Endodermal cell (in vitro differentiated cells): ENCODE measurements at places on chromosomes 4 and X.

- peaks cover 69% of the 10 kb centered on the region for H3K36me3 ChIP-seq
- no peak overlapping the region for H3K27ac ChIP-seq
- DNase-seq = no peak
Measured at GRCh38 chr4:105433421-105433820, 40.4 kb downstream of the PPA2 start.

DNA sequence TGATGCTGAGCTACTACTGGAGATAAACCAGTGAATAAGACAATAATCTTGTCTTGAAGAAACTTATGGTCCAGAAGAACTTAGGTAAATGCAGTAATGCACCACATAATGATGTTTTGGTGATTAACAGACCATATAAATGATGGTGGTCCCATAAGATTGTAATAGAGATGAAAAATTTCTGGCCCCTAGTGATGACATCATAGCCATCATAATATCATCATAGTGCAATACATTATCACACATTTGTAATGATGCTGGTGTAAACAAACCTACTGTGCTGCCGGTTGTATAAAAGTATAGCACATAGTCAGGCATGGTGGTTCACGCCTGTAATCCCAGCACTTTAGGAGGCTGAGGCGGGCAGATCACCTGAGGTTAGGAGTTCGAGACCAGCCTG is 846.8 kb downstream of the FSTL5 start:
- no peak overlapping the region for H3K4me3 ChIP-seq
- H3K27ac ChIP-seq = no peak overlapping the region
- H3K4me1 ChIP-seq = no peaks in the 10 kb centered on the region
- no peaks in the 10 kb centered on the region for H3K36me3 ChIP-seq
- no peaks in the 10 kb centered on the region for H3K27me3 ChIP-seq

- no peaks in the 10 kb centered on the region for H3K4me1 ChIP-seq
- no peak overlapping the region for H3K4me3 ChIP-seq
- H3K36me3 ChIP-seq = no peaks in the 10 kb centered on the region
Measured at GRCh38 chr4:1469607-1470392, 63.6 kb upstream of the NKX1-1 start.

GRCh38 chr4:147968641-147969040 is 236.8 kb downstream of the ARHGAP10 start:
- no peaks in the 10 kb centered on the region for H3K36me3 ChIP-seq
- H3K27me3 ChIP-seq = no peaks in the 10 kb centered on the region
- DNase-seq = no peak
- H3K4me1 ChIP-seq = no peaks in the 10 kb centered on the region
- no peak overlapping the region for H3K4me3 ChIP-seq
- no peak overlapping the region for H3K27ac ChIP-seq

DNA sequence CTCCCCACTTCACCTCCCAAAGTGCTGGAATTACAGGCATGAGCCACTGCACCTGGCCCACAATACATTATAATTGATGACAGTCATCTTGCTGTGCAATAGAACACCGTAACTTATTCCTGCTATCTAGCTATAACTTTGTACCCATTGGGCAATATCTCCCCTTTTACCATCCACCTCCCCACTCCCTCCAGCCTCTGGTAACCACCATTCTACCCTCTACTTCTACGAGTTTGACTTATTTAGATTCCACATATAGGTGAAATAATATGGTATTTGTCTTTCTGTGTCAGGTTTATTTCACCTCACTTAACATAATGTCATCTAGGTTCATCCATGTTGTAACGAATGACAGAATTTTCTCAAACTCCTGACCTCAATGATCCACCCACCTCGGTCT is 8.2 kb upstream of the TEX11 start:
- DNase-seq = no peak
- H3K27ac ChIP-seq = no peak overlapping the region
- no peaks in the 10 kb centered on the region for H3K4me1 ChIP-seq
- H3K27me3 ChIP-seq = no peaks in the 10 kb centered on the region

DNA sequence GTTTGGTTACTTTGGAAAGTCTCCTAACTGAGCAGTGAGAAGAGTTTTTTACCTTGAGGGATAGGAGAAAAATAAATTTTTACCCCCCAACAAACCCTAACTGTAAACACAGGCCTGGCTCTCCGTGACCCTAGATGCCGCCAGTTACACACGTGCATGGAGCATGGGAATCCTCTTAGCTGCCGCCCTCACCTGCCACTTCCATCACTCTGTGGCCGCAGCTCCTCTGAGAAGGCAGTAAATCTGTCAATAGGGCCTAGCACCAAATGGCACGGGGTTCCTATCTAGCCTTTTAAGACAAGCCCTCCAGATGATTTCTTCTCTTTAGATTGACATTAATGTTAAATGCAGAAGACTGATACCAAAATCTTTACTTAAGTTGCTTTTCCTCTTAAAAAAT is 330.3 kb upstream of the FAM241A start:
- H3K27ac ChIP-seq = no peak overlapping the region
- no peaks in the 10 kb centered on the region for H3K36me3 ChIP-seq
- H3K27me3 ChIP-seq = no peaks in the 10 kb centered on the region
- no peak overlapping the region for H3K4me3 ChIP-seq

- peaks cover 10% of the 10 kb centered on the region for H3K36me3 ChIP-seq
- H3K27me3 ChIP-seq = no peaks in the 10 kb centered on the region
- no peak overlapping the region for H3K4me3 ChIP-seq
- no peak for DNase-seq
- H3K27ac ChIP-seq = no peak overlapping the region
Measured at GRCh38 chrX:110188701-110189558, 129.0 kb downstream of the AMMECR1 start.

GRCh38 chr4:36242629-36243354 is 1.5 kb downstream of the ARAP2 start:
- H3K4me3 ChIP-seq = peak overlapping the region; percentile 83
- H3K4me1 ChIP-seq = no peaks in the 10 kb centered on the region
- peaks cover 15% of the 10 kb centered on the region for H3K27me3 ChIP-seq
- H3K27ac ChIP-seq = no peak overlapping the region
- DNase-seq = no peak
- no peaks in the 10 kb centered on the region for H3K36me3 ChIP-seq
